CD4-positive, alpha-beta T cell treated with Interferon alpha-2 for 1 hour (primary cell): ENCODE measurements at places on chromosomes 6 and 20.

DNA sequence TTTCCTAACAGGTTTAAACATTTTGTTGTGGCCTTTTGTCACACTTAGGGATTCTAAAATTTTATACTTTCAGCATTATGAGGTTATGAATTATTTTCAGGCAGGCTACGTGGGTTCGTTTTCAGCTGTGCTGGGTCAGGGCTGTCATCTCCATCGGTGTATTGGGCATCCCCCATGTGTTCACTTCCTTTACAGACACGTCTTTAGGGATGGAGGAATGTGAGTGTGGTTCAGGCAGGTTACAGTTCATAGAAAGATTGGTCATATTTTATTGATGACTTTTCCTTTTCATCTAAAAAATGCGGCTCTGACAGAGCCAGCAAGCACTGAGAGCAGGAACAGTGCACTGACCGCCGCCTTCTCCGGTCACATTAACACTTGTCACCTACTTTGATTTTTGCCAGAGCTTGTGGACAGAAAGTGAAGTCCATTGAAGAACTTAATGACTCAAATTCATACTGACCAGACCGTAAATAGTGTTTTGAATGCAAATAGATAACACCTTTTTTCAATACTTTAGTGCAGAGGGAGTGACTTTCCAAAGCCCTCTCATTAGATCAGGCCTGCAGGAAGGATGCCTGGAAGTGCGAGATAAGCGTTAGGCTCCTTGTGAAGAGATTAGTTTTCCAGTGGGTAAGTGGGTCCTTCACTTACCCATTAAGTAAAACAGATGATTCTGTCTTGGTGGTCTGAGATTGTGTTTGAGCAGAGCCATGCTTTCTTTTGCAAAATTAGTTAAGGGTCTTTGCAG is 113.1 kb downstream of the TIAM2 start:
- DNase-seq: no peak

DNA sequence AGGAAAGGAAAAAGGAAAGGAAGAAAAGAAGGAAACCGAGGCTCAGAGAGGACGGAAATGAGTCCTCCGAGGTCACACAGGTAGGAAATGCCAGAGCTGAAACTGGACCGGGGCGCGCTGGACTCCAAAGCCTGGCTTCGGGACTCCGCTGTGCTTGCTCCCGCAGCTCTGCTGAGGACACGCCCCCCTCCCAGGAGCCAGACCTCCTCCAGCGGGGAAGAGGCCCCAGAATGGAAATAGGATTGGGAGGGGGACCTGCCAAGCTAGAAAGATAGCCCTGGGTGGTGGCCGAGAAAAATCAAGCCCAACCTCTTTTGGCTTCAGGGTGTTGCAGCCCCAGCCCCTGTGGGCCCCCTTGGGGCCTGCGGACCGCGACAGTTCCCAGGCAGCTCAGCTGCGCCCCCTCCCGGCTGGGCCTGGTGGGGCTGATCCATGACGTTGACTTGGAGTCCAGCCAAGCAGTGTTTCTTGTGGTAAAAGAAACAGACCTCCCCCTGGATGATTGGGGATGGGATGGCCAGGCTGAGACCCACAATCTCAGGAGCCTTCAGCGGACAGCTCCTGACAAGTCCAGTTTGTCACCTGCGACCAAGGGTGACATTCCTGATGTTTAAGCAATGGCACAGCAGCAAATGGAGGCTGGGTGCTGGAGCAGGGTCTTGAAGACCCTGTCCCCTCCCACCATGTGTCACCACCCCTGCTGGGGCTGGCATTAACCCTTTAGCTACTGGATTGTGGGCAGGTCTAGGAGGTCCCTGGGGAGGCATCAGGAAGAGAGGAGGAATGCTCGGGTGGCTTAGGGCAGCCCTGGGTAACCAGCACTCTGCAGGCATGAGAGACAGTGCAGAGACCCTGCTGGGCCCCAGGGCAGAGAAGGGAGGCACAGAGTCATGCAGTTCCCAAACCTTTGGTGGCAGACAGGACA is 55.4 kb downstream of the RIPOR3 start:
- peak; percentile 11 for DNase-seq

DNA sequence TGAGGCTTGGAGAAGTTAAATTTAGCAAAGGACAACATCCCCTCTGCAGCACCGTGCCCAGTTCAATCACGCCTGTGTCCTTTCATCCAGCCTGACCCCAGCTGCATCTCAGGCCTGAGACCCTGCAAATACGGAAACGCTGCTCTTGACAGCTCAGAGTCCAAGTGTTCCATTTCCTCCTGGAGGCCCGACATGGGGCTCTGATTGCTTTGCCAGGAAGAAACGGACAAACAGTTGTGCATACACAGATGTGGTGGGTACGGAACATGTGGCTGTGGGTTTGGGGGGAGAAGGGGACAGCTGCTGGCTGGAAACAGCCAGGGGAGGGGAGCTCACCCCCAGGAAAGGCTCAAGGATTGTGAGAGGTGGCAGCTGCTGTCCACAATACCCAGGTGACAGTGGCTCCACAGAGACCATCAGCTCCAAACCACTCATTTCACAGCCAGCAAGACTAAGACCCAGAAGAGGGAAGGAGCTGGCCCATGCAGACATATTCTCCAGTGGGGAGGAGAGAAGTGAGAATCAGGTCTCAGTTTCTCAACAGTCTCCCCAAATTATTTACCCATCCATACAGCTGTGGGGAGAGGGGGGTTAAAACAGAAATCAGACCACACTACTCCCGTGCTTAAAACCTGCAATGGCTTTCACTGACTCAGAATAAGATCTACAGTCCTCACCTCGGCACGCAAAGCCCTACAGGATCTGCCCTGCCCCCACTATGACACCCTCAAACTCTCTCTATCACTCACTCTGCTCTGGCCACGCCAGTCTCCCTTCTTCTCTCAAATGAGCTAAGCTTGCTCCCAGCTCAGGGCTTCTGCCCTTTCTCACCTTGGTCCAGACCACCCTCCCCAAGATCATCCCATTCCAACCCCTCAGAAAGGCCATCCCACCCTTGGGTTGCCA is 89.1 kb downstream of the PREX1 start:
- no peak for DNase-seq

GRCh38 chr20:37520419-37520955 is 563 bp upstream of the NNAT start:
- no peak for DNase-seq

DNA sequence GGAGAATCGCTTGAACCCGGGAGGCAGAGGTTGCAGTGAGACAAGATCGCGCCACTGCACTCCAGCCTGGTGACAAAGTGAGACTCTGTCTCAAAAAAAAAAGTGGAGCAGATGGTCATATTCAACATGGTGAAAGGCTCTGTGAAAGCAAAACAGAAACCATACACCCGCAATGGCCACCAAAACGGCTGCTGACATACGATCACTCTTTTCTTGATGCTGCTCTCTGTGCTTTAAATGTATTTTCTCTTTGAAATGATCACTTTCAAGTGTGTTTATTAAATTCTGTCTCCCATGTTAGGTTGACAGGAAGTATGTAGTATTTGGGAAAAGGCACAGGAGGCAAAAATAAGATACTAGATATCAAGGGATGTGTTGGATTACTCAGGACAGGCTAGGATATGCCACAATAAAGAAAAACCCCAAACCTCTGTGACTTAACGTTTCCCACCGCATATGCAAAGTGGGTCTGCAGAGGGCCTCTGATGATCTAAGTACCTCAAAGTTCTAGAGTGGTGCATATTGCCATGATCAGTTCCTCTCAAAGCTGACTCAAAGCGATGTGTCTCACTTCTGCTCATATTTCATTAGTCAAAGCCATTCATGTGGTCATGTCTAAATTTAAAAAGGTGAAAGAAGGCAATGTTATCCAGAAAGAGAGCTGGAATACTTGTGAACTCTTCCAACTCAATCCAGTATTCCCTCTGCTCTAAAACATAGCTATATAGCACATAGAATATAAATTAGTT is 155.1 kb upstream of the SOX4 start:
- DNase-seq: no peak

DNA sequence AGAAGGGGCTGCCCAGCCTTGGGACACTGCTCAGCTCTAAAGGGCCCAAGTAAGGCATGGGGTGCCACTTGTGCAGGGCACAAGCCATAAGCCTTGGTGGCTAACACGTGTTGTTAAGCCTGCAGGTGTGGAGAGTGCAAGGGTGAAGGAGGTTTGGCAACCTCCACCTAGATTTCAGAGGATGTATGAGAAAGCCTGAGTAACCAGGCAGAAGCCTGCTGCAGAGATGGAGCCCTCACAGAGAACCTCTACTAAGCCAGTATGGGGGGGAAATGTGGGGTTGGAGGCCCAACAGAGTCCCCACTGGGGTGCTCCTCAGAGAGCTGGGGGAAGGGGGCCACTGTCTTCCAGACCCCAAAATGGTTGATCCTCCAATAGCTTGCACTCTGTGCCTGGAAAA is 32.6 kb downstream of the SERINC1 start:
- no peak for DNase-seq

DNA sequence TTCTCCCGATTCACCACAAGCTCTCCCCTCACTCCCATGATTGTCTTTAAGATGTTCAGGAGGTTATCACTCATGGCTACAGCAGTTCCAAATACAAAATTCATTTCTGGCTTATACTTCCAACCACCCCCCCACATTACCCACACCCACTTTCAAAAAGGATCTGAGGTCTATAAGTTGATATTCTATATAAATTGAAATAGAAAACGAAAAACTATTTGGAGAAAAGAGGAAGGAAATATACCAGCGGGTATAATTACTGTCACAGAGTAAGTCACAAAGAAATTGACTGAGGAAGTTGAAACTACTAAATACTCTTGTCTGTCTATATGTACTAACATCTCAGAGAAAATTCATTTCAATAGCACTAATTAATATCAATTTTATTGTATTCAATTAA is 112.7 kb upstream of the TNFAIP3 start:
- no peak for DNase-seq

DNA sequence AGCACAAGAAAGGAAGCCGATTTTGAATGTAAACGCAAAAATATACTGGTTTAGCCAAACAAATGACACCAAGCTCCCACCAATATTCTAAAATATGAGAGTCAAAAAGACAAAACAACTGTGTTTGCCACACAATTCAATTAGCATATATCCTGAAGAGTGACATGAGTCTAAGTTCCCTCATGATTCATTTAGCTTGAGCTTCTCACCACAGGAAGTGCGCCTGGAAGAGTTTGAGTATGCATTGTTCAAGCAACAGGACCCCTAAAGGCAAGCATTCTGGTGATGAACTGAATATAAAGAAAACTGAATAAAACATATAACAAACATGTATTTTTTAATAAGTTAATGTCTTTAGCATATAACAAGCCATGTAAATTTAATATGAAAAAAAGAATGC is 115.2 kb upstream of the RUNX2 start:
- DNase-seq: no peak

DNA sequence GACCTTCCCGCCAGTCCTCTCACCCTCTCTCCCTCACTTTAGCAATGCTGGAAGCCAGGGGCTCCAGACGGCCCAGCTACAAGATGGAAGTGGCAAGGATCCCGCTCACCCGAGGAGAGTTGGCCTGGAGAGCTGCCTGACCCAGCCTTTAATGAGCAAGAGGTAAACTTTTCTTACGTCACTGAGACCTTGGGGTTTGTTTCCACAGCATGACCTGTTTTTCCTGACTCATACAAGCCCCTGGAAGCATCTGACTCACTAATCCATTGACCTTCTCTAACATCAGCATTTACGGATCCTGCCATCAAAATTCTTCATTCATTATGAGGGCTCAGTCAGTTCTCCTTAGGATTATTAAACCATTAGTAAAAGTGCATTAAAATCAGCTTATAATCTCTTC is 120.4 kb downstream of the MYLK4 start:
- no peak for DNase-seq

- DNase-seq: no peak
Measured at GRCh38 chr6:105220186-105220585, 40.4 kb upstream of the POPDC3 start.

DNA sequence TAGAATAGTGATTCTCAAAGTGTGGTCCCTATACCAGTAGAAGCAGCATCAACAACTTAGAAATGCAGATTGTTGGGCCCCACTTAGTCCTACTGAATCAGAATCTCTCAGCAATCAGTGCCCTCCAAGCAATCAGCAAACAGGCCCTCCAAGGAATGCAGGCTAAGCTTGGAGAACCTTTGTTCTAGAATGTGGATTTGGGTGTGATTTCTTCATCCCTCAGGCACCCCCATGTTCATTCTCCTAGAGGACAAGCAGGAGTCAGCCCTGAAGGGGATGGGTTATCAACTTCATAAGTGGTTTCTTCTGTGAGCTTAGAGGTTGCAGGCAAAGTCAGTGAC is 40.5 kb upstream of the TAF8 start:
- no peak for DNase-seq

DNA sequence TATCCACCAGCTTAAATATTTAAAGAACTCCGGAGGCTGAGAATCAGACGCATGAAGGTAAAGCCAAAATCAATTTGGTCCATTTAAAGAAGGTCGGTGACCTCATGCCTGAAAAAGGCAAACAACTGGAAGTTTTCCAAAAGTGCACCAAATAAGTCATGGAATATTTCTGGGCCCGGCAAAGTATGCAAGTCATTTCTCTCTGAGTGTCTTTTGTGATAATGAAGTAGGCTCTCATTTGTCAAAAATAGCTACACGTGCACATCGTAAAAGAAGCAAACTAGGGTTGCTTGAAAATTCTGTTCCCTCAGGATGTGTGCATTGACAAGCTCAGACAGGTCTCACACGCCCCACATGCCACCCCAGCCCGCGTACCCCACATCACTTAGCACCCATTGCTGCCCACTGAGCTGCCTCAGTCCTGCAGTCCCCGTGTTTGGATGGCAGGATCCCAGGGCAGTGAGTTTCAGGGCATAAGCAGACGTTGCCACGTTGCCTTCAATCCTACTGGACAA is 20.5 kb upstream of the PYGB start:
- DNase-seq: no peak

DNA sequence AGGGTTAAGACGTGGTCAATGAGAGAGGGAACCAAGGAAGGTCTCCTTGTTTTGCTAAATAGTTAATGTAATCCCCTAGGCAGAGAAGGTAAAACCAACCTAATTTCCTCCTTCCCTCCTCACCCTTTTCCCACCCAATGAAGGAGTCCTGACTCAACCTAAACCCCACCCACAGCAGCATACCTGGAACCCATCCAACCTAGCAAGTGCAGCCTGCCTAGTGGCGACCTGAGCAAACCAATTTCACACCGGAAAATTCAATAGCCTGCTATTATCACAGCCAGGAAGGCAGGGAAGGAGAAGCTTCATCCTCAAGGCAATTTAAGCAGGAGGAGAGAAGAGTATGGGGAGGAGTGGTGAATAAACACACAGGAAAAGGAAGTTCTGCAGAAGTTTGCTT is 46.9 kb downstream of the OSTM1 start:
- no peak for DNase-seq

- DNase-seq: no peak
Measured at GRCh38 chr6:33813990-33814985, 10.5 kb upstream of the MLN start.

DNA sequence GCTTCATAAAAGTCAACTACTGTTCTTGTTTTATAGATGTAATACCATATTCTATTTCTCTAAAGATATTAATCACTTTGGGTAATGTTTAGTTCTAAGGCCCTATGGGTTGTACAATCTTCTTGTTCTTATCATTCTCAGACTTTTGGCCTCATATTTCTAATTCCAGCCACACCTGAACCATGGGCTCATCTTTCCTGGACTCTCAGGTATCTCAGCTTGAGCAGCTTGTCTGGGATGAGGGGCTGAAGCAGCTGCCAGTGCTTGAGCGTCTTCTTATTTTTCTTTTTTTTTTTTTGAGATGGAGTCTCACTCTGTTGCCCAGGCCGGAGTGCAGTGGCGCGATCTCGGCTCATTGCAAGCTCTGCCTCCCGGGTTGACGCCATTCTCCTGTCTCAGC is 150.2 kb downstream of the KIF6 start:
- no peak for DNase-seq

GRCh38 chr6:28446818-28447511 is 3.7 kb upstream of the ZSCAN23 start:
- no peak for DNase-seq
